ENCODE measurements at places on chromosomes 2 and 18.
A peak's percentile ranks its signal among the peaks of the same experiment; 100 is the strongest.

GRCh38 chr18:48122376-48122775 lies 191.9 kb upstream of the SMAD2 start:
- DNase-seq, result no peak

DNA sequence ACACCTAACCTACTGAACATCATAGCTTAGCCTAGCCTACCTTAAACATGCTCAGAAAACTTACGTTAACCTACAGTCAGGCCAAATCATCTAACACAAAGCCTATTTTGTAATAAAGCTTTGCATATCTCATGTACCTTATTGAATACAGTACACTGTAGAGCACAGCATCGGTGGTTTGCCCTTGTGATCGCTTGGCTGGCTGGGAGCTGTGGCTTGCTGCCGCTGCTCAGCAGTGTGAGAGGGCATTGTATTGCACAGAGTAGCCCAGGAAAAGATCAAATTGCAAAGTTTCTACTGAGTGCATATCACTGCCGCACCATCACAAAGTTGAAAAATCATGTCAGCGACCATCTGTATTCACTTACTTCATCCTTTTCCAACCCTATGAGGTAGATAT lies 62.3 kb upstream of the NCK2 start:
- DNase-seq, result no peak

DNA sequence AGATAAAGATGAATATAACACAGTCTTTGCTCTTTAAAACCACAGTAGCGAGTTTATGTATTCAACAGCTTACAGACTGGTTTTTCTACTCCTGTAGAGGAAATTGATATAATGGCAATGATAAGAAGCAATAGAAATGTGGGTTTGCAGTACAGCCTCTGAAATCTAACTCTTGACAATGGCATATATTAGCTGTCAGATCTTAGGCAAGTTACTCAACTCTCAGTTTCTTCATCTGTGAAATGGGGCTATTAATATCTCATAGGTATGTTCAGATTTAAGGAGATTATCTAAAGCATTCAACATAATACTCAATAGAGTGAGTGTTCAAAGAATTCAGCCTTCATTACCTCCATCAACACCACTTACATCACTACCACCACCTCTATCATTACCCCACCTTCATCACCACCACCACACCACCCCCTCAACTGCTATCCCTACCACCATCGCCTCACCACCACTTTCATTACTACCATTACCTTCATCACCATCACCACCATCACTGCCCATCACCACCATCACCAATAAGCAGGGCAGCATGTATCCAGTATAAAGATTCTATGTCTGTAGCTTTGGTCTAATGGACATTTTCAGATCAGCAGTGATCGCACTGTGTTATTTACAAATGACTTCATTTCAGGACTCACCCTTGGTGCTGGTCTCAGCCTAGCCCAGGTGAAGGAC lies 22.7 kb downstream of the AOX1 start:
- no peak for DNase-seq

DNA sequence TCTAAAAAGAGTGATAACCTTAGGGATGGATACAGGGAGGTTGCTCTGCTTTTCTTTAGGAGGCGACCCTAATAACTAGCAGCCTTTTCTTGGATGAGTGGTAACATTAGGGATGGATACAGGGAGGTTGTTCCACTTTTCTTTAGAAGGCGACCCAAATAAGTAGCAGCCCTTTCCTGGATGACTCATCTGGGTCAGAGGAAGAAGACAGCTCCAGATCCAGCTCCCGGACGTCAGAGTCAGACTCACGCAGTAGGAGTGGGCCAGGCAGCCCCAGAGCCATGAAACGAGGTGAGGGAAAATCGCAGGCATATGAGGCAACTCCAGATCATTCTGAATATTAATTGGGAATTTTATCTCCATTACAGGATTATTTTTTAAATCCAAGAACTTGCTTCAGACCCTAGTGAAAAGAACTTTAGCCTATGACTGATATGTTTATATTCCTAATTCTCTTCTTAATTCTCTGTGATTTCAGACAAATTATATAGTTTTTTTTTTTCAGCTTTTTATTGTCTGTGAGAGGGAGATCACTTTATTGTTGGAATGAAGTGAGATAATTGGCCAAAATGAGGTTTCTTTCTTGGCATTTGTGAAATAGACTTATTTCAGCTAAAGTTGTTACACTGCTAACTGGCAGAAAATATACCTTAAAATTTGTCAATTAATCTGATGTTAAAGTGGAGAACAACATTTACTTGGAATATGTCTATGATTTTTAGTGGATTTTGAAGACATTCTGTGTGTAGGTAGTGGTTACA lies 31.2 kb upstream of the C1GALT1C1L start:
- DNase-seq, result no peak

- DNase-seq, result peak; percentile 44
Observed at GRCh38 chr2:120758181-120759144, 22.8 kb downstream of the GLI2 start.

- DNase-seq, result peak; percentile 78
Observed at GRCh38 chr2:148907085-148907785, 32.2 kb downstream of the KIF5C start.

GRCh38 chr2:197205585-197206215 lies 104.9 kb downstream of the ANKRD44 start:
- peak; percentile 60 for DNase-seq

GRCh38 chr2:235028646-235029045 lies 76.8 kb downstream of the SH3BP4 start:
- DNase-seq, result no peak

DNA sequence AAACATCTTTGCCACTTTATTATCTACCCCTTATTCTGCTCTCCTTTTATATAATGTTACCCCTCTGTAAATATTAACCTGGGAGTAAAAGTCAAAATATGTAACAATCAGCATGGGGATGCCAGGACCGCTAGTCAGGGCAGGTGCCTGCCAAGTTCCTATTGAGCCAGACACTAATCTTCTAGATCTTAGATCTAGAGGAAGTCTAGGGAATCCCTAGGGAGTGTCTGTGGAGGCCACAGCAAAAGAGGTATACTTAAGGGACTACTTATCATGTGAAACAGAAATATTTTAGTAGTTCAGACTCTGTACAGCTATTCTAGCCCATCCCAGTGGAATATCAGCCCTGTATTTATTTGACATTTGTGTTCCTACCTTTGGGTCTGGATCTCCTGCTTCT lies 600.8 kb upstream of the CDH2 start:
- DNase-seq, result no peak

DNA sequence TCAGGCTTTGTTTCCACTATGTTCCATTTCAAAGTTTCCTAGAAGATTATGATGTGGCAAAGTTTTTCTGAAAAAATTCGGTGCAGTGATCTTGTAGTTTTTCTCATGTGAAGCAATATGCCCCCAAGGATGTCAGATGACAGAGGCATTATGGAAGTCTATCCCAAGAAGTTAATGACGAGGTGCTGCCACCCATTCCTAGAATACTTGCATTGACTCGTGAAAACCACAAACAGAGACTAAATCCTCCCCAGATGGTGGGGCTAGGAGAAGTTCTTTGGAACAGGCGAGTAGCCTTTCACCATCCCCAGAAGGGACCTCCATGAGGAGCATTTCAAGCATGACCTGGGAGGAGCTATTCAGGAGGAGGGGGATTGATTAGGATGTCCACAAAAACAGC lies 40.2 kb upstream of the COPS8 start:
- DNase-seq, result no peak

DNA sequence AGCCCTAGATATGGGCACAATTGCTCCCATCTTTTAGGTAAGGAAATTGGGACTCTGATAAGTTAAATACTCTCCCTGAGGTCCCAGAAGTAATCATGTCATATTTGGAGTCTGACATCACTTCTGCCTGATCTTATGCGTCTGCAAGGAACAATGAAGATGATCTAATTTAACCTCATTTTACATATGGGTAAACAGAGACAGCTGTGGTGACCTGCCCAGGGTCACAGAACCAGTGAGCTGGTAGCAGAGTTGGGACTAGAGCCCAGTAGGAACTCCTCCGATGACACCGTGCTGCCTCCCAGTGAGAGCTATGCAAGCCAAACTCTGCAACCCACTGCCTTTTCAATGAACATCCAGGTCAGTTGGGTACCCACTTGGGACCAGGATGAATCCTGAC lies 17.8 kb downstream of the CTAGE1 start:
- DNase-seq, result no peak

- DNase-seq, result no peak
Observed at GRCh38 chr2:136034629-136035028, 49.2 kb upstream of the DARS1 start.

DNA sequence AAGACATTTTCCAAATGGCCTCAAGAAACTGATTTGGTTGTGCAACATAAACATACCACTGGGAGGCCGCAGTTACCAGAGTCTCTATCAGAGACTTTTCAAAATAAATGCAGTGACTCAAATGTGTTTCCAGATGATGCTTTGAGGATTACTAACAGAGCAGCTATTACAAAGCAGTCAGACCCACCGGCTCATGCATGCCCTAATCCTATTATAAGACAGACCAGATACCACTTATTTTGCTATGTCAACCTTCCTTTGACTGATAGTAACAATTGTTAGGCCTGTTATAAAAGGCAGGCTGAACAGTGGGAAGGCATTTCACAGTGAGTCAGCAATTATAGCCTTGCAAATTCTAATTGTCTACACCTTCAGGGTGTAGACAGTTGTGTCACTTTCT lies 217.7 kb downstream of the LRRTM1 start:
- DNase-seq, result no peak

DNA sequence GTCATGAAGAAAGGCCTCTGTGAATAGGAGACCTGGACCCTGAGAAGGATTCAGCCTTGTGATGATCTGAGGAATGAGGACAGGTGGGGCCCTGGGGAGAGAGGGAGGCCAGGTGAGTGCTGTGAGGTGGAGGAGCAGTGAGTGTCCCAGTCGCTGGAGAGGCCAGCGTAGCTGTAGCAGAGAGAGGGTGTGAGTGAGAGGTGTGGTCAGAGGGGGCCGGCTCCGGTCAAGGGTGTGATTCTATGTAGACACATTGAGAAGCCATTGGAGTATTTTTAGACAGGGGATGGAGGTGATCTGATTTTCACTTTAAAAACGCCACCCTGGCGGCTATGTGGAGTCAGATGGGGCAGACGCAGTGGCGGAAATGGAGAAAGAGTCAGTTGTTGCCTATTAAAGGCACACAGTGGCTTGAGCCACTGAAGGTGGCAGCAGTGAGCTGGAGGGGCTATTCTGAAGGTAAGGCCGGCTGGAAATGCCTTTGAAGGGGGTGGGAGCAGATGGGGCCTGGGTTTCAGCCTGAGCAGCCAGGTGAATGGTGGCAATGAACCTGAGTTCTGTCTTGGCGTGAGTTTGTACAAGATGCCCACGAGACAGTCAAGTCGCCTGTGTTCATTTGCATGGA lies 55.6 kb downstream of the GREB1 start:
- DNase-seq, result peak; percentile 68

- peak; percentile 92 for DNase-seq
Observed at GRCh38 chr2:64915510-64915900, 73.7 kb upstream of the SLC1A4 start.

DNA sequence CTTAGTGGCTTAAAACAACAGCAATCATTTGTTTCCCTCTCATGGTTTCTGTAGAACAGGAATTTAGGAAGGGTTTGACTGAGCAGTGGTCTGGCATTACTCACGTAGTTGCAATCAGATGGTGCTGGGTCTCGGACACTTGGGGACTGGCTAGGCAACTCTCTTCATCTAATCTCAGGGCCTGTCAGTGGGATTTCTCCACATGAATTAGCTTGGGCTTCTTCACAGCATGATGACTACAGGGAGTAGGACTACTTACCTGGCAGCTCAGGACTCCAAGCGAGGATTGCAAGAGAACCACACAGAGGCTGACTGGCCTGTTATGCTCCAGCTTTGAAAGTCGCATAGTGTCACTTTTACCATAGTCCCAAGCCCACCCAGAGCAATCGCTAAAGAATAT lies 125.1 kb downstream of the TTC27 start:
- DNase-seq, result no peak

DNA sequence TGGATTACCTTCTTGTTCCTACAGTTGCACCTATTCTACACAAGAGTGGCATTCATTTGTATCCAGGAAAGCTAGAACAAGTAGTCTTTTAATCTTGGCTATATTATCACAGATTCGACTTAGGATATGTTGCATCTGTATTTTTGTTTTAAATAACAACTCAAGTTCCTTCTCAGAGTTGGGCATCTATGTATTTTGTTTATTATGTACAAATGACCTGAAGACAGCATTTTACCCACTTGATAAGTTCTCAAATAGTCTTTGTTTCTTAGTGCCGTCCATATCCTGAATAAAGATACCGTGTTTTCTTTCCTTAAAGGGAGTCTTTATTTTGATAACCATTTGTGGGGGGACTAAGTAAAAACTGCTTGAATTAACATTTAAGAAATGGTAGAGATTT lies 2.9 kb downstream of the ITPRID2 start:
- no peak for DNase-seq

DNA sequence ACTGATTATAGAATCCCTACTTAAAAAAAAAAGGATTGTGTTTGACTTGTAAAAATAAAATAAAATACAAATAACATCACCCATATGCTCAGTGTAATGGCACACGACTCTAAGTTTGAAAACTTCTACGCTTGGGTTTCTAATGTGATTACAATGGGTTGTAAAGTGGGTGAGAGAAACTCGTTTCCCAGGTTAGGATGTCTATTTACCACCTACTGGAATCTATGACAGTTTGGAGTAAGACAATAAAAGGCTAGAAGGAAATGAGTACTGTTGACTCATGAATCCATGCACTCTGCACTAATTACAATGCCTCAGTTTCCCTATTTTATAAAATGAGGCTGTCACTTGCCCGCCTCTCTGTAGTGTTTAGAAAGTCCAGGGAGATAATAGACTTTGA lies 204.2 kb upstream of the FBXO11 start:
- DNase-seq, result no peak

DNA sequence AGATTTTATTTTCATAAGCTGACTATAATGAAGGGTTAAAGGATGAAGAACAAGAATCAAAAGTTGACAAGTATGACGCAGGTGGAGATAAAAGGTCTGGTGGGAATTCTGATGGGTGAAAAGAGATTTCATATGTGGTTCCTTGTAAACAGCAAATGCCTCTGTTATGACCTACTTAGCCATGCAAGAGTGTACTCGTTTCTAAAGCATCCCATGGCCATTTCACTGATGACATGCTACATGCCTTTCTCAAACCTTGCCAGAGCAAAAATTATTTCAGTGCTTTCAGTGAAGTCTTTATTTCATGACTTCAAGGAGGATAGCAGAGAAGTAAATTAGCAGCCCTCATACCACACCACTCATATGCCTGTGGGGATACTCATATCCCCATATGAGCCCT lies 71.7 kb downstream of the FEZ2 start:
- DNase-seq, result no peak

DNA sequence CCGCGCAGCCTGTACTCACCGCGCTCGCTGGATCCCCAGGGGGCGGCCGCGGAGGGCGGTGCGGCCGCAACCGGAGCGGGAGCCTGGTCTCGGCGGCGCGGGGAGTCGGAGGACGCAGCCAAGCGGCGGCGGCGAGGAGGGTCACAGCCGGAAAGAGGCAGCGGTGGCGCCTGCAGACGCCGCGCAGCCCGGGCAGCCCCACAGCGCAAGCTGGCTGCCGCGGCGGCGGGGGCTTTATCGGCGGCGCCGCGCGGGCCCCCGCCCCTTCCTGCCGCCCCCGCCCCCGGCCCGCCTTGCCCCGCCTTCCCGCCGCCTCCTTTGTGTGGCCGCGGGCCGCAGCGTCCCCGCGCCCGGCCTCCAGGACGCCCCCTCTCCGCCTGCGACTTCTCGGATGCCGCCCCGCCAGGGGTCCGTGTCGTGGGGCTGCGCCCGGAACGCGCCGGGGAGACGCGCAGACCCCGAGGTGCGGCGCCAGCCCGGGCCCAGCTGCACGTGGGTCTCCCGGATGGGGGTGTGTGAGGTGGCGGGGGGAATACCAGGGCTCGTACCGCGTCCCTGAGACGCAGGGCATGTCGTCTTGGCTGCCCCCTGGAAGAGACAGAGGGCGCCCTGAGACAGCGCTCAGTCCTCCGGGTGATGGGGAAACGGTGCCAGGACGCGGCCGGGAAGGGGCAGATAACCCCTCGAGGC lies at the start of gene SERPINE2:
Gene SERPINE2 (minus strand): TSS at position 207 of the 690 bp plus-strand sequence. CDS start 37,386 bp downstream, outside the sequence.
- DNase-seq, result no peak
